Spleen (tissue), 13 donors: ENCODE measurements at places on chromosomes 2 and 18.

DNA sequence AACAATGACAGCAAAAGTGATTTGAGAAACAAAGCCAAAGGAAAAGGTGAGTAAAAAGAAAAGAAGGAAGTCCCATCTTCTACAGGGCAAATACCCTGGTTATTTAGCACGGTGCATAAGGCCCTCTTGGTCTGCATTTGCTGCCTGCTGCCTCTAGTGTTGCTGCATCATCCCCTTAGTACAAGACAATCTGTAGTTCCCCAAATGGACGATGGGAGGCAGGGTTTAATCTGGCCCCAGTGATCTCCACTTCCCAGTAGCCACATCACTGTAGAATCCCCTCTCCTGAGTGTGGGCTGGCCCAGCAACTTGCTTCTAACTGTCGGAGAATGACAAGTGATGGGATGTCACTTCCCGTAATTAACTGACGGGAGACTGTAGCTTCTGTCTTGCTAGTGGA lies 85.1 kb downstream of the CTAGE1 start:
- DNase-seq = no peak

DNA sequence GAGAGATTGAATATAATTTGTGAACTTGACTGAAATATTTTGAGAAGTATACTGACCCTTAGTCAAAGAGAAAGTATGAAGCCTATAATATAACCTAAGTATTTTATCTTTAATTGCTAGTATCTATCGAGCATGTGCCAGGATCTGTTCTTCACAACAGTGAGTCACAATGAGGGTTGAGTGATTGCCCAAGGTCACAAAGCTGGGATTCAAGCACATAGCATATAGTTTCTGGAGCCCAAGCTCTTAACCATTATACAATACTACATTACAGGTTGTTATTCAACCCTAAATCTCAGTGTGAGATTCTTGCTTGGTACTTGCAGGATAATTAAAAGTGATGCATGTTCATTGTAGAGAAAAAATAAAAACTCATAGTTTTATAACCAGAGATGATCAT lies 97.2 kb downstream of the RAB3GAP1 start:
- no peak for DNase-seq

DNA sequence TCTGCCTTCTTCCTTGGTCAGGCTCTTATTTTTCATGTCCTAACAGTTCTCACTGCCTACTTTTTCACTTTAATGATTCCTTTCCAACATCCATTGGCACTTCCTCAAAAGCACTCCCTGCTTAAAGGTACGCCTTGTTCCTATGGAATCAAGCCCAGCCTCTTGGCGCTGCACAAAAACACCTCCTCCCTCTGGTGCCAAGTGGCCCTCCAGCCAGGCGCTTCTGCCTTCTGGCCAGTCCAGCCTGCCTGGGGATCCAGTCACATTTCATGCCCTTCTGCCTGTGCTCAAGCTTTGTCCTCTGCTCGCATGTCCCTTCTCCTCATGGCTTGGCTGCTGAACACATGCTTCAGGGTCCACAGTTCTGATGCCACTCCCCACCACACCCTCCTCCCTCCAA lies 6.3 kb downstream of the TPRKB start:
- peak; percentile 60 for DNase-seq

DNA sequence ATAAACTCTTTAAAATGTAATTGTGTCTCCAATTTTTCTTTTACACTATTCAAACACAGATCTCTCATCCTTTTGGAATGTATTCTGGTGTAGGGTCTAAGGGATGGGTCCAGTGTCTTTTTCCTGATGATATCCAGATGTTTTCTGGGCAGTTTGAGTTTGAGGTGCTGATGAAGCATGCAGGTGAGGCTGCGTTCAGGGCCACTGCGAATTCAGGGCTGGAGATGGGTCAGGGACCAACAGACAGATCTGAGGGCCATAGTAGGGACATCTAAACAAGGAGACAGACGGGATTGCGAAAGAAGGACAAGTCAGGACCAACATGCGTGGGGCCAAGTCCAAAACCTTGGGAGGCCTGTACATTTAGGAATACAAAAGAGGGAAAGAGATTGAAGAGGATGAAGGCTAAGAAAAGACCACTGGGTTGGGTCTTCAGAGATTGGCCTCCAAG lies 70.2 kb downstream of the ACAA2 start:
- no peak for DNase-seq

- DNase-seq = no peak
Measured at GRCh38 chr2:190277234-190278112, 42.2 kb downstream of the HIBCH start.

- no peak for DNase-seq
Measured at GRCh38 chr2:115480741-115481140, 1038.3 kb downstream of the DPP10 start.

- no peak for DNase-seq
Measured at GRCh38 chr2:182187130-182187529, 201.5 kb downstream of the PPP1R1C start.

DNA sequence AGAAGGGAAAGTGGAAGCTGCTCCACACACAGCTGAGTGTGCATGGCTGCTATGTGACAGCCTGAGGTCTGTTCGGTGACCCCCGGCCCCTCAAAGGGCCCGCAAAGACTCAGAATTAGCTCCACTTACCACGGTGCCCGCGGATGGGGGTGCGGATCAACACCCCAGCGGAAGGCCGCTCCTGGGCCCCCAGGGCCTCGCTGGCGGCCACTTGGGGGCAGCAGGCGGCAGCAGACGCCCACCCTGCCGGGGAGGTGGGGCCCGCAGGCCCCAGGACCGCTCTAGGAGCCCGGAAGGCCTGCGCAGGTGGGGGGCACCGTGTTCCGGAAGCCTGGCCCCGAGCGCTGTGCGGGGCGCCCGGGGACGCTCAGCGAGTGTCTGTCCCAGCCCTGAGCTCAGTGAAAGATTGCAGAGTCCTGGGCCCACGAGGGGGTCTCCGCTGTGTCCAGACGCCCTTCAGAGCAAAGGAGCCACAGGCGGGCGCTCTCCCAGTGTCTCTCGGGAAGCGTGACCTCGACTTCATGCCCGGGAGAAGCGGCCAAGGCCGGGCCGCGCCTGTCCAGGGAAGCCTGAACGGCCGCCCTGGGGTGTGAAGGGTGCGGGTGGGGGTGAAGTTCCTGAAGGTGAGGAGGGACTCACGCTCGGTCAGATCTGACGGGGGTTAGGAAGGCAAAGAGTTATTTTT lies 118.7 kb downstream of the VAPA start:
- peak; percentile 89 for DNase-seq

GRCh38 chr18:49021433-49022129 lies 70.8 kb upstream of the SMAD7 start:
- DNase-seq = peak; percentile 83

DNA sequence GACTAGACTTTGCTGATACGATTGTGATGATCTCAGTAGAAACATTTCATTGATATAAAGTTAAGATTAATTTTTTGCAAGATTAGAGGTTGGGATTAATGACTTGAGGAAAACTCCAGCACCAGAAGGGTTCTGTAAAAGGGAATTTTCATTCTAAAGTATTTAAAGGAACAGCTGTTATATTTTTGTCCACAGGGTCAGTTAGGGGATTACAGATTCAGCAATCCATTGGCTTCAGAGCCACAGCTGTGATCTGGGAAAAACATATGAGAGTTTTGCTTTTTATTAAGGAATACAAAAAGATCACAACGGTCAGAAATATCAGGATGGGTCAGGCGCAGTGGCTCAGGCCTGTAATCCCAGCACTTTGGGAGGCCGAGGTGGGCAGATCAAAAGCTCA lies 19.6 kb upstream of the REV1 start:
- DNase-seq = no peak

DNA sequence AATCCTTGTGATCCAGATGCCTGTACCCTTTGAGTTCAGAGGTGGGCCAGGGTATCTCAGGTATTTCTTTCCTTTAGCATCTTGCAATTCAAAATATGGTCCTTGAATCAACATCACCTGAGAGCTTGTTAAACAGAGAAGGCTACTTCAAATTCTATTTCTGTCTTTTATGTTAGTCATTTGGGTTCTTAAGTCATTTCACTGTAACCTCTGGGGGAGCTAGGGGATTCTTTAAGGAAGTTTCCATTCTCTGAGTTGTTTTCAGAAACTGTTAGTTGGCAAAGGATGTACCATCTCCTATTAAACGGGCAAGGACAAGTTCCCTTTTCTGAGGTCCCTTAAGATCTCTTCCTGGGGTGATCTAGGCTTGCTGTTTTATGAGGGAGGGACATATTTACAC lies 16.6 kb downstream of the CFLAR start:
- DNase-seq = no peak

- no peak for DNase-seq
Measured at GRCh38 chr2:103991591-103991990, 862.3 kb upstream of the POU3F3 start.

- peak; percentile 65 for DNase-seq
Measured at GRCh38 chr2:94873362-94874276, 2.4 kb downstream of the TEKT4 start.

DNA sequence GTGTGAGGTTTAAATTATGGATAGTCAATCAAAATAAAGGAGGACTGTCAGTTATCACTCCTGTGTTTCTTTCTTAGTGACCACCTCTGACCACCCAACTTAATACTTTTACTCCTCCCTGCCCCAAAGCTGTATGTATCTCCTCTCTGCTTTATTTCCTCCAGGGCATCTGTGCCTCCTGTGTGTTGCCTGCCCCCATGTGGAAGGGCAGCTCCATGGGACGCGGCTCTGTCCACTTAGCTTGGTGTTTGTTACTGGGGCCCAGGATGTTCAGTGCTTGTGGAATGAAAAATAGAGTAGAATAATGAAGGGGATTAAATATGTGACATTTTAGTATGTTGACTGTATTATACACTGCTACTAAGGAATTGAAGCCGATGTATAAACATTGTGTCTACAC lies 9.8 kb downstream of the ACP1 start:
- DNase-seq = no peak

GRCh38 chr18:26419746-26420145 lies 128.6 kb downstream of the KCTD1 start:
- no peak for DNase-seq

DNA sequence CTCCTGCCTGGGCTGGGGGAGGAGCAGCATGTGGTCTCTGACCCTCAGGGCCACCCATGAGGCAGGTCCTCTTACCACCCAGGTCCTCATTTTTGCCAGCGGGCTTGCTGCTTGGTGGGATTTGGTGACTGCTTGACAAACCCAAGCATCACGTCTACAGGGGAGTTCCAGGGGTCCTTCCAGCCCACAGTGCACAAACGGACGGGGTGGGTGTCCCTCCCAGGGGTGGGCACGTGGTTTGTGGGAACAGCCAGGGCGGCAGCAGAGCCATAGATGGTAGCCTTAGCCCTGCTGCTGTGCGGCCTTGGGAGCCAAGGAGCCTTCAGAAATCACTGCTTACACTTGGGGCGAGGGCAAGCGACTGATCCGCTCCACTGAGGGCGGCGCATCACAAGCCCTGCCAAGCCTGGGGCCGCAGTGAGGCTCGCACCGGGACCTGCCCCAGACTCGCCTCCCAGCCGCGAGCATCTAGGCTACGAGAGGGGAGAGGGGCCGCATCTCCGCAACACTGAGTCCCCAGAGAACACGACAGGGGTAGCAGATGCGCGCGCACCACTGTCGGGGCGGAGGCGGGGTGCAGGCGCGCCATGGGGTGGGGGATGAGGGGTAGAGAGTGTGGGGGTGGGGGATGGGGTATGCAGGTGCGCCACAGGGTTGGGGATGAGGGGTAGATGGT lies 36.9 kb downstream of the SNED1 start:
- DNase-seq = peak; percentile 76

GRCh38 chr2:196592331-196592910 lies 47.1 kb upstream of the CCDC150 start:
- DNase-seq = no peak

DNA sequence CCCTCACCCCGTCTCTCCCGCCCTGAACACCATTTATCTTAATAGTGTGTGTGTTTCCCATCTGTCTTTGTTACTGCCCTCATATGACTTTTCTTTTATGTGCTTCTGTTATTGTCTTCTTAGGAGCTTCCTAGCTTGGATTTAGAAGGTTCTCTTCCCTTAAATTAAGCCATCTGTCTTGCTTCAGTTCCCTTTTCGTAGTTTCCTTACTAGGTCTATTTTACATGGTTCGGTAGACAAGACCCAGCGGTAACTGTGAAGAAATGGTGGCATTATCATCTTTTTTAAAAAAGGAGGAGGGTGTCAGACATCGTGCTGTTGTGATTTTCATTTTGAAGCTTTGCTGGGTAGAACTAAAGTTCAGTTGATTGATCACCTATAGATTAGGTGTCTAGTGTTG lies 10.3 kb downstream of the NCK2 start:
- no peak for DNase-seq

GRCh38 chr18:56314396-56314795 lies 324.0 kb downstream of the TXNL1 start:
- DNase-seq = no peak

GRCh38 chr2:70767079-70767698 lies 811 bp downstream of the ADD2 start:
- DNase-seq = peak; percentile 80

DNA sequence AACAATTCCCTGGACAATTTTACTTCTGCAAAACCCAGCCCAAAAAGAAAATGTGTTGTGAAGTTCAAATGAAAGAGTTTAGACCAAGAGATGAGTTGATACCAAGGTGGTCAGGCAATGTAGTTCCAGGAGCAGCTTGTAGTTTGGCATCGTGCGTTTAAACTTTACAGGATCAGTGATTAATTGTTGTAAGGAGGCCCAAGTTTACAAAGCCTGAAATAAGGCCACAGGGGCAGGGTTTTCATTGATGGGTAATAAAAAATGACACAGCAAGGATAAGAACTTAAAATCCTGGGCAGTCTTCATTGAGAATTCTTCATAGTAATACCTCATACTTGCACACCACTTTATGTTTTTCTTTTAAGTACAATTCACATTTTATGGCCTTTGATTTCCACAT lies 463.9 kb upstream of the HNRNPA3 start:
- no peak for DNase-seq

DNA sequence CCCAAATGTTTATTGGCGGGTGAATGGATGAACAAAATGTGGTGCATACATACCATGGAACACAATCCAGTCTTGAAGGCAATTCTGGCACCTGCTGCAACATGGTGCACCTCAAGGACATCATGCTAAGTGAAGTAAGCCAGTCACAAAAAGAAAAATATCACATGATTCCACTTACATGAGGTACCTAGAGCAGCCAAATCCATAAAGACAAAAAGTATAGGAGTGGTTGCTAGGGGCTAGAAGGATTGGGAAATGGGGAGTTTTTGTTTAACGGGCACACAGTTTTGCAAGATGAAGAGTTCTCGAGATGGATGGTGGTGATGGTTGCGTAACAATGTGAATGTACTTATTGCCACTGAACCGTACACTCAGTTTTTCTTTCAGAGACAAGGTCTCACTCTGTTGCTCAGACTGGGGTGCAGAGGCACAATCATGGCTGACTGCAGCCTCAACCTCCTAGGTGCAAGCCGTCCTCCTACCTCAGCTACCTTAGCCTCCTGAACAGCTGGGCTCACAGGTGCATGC lies 90.9 kb upstream of the CERS6 start:
- no peak for DNase-seq

DNA sequence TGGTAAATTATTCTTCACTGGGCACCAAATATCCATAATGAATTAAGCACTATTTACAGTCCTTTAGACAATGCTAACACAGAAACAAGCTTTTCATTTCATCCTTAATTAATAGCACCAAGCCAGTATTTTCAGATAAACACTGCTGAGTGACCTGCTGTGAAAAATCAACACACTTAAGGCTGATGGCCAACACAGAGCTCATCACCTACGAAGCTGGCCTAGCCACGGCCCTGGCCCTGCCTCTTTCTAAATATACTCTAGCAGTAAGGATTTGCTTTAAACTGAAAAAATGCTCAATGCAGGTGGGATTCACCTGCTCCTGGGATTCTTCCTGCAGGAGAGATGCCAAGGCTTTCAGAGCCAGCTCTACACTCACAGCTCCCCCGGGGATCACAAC lies 18.4 kb downstream of the CYB5A start:
- DNase-seq = no peak

GRCh38 chr2:81195017-81195773 lies 890.6 kb upstream of the LRRTM1 start:
- DNase-seq = peak; percentile 72
